Choroid plexus epithelial cell (primary cell): ENCODE measurements at places on chromosomes 2 and 18.
A peak's percentile ranks its signal among the peaks of the same experiment; 100 is the strongest.

GRCh38 chr2:225814554-225814953 is 415.0 kb downstream of the NYAP2 start:
- DNase-seq, result no peak

- DNase-seq, result peak; percentile 45
These were observed 50.7 kb downstream of the TRAPPC12 start for GRCh38 chr2:3430172-3430571.

- no peak for DNase-seq
These were observed 24.3 kb downstream of the MOCOS start for GRCh38 chr18:36211612-36212065.

- DNase-seq, result no peak
These were observed 345.5 kb upstream of the CDH19 start for GRCh38 chr18:66949419-66949818.

- DNase-seq, result no peak
These were observed 67.2 kb upstream of the FRZB start for GRCh38 chr2:182933629-182934028.

DNA sequence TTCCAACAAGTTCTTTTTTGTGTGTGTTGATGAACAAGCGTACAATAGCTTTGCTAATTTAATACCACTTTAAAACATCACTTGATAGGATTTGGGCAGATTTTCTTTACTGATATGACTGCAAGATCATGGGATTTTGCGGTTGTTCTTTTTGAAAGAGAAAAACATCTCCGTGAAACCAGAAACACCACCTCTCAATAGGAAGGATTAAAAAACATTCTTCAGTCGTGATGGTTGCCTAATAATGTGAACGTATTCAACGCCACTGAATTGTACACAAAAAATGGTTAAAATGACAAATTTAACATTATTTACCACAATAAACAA is 19.3 kb downstream of the RBMS1 start:
- peak; percentile 80 for DNase-seq

GRCh38 chr2:119523383-119523951 is 816 bp downstream of the SCTR start:
- no peak for DNase-seq

GRCh38 chr18:47881752-47882455 is 48.6 kb downstream of the SMAD2 start:
- DNase-seq, result peak; percentile 83

DNA sequence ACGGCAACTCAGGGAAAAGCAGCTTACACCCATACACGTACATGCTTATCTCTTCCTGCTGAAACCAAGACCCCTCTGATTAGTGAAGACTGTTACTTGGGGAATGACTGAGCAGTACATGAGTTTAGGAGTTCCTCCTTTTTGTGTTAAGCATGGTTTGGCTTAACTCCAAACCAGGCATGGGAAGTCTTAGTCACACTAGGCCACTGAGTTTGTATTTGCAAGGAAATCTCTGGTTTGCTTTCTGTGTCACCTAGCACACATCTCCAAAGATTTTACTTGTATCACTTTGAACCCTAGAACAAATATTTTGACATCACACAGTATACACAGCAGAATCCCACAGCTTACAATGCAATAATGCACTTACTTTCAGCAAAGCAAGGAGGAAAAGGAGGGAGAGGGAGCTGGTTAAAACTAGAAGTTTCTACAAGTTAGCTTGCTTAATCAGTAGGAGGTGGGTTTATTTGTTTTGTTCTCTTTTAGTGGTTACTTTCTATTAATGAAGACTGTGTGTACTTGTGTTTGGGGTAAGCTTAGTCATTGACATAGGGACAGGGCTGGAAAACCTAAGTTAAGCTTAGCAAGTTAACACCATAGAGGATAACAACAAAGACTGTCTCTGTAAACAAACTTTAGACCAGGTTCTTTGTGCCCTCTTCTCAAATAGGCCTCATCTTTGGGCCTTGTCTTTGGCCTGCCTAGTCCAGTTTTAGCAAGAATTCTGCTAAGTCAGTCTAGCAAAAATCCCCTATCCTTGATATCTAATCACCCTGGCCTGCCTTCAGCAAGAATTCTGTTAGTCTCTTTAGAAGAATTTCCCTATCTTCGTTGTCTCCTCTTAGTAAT is 219.4 kb downstream of the MREG start:
- peak; percentile 99 for DNase-seq

DNA sequence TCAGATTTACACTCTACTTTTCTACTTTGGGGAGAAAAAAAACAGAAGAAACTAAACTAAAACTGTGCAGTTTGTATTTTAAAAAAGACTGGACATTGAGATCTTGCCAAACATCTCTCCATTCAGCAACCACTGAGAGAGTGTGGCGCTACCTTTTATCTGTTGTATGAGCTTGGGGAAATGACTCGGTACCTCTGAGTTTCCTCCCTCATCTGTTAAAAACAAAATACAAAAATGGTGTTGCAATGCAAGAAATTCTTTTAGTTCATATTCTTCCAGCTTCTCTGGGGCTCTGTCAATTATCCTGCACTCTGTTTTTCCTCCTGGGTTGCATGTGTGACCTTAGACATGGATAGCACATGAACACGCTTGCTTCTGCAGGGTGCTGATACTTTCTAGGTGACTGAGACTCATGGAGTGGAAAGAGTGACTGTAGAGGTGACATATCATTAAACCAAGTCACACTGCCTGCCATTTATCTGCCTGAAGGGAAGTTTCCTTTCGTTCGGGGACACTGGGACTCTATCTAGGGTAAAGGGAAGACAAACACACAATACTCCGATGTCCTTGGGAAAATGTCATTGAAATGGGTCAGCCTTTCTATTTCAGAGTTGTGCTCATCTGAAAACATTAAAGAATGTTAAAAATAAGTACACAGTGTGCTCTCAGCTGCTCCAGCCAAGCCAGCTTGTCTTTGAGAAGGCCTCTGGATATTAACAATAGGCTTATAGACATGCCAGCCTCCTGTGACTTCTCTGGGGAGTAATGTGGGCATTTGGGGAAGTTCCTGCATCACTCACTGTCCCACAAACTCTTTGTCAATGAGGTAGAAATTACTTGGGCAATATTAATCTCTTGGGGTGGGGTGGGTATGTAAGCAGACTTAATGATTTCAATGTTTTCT is 91.4 kb downstream of the TRIB2 start:
- DNase-seq, result peak; percentile 38

GRCh38 chr18:22465859-22466457 is 48.2 kb upstream of the CTAGE1 start:
- peak; percentile 97 for DNase-seq

DNA sequence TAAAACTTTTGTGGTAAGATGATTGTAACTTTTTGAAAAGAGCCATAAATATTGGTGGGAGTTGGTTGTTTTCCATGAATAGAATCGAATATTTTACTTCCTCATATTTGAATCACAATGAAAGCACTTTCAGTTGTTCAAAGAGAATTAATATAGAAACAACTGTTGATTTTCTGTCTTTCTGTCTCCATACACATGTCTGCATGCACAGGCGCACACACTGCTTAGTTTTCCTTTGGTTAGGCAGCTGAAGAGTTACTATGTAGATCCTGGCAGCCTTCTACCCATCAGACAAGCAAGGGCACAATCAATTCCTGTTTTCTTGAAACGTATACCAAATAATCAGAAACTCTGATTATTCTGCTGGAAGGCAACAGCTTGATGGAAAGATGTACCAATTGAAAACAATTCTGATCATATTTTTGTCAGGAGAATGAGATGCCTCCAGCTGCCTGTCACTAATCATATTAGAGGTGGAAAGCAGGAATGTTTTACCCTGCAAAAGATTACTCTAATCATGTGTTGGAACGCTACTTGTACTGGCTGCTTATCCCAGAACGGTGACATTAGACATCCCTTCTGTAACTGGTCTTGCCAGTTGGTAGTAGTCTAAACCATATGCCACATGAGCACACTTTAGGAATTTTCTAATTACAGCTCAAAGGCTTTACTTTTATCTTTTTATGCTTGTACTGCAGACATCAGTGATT is 24.0 kb downstream of the SPATS2L start:
- no peak for DNase-seq

DNA sequence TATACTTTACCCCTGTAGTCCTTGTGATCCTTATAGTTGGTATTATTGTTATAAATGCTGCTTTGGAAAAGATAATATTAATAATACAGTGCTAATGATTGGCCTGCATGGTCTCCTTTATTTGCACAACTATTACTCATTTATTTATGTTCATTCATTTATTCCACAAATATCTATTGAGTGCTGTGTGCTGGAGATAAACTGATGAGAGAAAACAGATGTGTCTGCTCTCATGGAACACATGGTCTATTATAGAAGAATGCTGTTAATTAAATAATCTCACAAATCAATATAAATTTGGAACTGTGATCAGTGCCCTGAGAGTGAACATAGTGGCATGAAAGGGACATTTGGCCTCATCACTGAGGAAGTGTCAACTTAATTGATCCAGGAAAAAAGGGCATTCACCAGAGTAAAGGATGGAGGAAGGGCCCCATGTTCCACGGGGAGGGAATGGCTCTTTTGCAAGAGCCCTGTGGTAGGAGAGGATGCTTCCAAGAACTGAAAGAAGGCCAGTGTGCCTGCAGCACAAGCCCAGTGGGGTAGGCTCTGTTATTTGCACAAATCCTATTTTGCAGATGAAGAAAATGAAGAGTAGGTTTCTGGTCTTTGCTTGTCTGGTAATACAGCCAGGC is 91.5 kb upstream of the STK39 start:
- no peak for DNase-seq

DNA sequence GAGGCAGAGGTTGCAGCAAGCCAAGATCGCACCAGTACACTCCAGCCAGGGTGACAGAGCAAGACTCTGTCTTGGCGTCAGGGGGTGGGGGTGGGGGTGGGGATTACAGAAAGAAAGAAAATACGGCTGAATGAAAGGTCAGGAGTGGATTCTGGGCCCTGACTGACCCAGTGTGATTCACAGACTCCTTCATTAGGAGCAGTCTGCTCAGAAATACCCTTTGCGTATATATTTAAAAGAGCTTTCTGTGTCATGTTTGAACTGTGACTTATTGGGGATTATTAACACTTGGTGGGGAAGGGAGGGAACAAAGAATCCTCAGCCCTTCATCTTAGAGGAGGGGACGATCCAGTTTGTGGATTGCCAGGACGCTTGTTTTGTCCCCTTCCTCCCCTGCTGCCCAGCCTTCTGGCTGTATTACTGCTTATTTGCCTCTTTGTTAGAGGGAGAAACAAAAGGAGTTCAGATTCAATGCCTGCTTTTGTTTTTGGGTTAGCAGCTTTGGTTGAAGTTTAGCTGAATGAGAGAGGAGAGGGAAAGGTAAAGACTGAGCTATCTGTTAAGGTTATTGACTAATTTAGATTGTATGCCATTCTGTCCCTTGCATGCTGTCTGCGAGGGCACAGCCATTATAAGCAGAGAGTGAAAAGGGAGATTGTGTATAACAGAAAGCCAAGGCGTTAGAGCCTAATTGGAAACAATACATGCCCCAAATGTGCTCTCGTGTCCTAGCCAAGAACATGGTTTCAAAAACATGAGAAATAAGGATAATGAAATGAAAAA is 118.3 kb downstream of the FMNL2 start:
- peak; percentile 41 for DNase-seq

GRCh38 chr2:24163186-24163585 is 11.7 kb upstream of the FAM228A start:
- no peak for DNase-seq

GRCh38 chr2:190882856-190883582 is 2.4 kb downstream of the GLS start:
- no peak for DNase-seq

DNA sequence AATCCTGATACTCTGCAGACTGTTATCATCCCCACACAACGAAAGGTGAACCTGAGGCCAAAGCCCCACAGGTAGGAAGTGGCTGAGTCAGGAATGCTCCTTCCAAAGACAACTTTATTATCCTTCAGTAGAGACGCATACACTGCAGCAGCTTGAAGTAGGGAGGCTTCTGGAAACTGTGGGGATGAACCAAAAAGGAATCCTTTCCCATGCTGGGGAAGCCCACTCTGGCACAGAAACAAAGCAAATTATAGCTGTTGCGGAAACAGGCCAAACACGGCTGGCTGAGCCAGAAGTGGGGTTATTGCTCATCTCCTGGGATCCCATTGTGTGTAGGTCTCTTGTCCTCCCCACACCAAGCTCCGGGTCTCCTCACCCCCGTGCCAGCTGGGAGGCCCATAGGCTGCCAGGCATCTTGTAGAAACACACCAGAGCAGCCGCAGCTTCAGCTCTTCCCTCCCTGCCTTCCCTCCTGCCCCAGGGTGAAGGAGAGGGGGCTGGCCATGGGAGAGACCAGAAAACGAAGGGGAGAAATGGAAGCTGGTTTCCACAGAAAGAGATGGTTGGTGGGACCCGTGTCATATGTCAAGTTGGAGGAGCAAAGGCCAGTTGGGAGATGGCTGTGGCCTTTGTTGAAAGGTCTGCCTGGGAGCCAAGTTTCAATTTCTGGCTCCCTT is 176.9 kb upstream of the NABP1 start:
- no peak for DNase-seq

DNA sequence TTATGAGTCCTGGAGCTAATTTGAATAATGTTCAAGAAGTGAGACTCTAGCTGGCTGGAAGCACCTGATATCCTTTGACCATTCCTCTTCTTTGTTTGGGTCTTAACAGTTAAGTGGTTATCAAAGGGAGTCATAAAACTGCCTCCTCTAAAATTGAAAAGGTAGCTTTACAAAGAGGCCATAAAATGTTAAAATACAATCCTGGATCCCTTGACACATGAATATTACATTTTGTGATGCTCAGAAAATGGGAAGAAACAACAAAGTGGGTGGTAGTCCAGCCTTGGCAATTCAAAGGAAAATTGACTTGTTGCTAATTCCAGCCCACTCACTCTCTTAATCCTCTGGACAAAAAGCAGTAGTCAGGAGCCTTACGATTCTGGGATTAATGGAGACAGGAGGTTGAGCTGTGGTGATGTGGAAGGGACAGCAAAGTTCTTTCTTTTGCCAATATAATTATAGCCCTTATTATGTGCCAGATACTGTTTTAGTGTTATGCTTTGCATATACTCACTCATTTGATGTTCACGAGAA is 339.2 kb downstream of the PDE11A start:
- no peak for DNase-seq

GRCh38 chr2:11071211-11071610 is 84.1 kb upstream of the SLC66A3 start:
- DNase-seq, result peak; percentile 41

DNA sequence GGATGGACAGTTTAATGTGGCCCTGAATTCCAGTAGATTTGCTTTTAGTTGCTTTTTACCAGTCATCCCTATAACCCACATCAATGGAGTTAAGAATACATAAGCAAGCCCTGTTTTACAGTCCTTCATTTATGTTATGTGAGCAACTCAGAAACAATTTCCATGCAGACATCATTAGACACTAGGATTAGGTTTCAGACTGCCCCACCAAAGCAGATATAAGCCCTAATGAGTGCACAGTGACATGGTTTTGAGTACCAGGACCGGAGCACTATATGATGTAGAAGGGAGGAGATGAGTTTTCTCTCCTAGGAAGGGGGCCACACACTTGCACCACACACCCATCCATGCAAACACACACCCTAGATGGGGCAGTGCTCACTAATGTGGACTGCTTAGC is 15.5 kb downstream of the KCNS3 start:
- no peak for DNase-seq
